Ascending aorta (tissue), 2 donors: ENCODE measurements at places on chromosomes 16 and 17. TPM values are rescaled to one million over a fixed set of nuclear protein-coding genes. Genes with fewer than 3 reads are reported as not detected.

GRCh38 chr17:49514071-49514721 is 19.1 kb downstream of the NGFR start:
- peaks cover 3% of the 10 kb centered on the region for H3K27me3 ChIP-seq
- peak overlapping the region; percentile 84 for H3K27ac ChIP-seq
- no peak for DNase-seq
- H3K4me3 ChIP-seq: no peak overlapping the region
- no peaks in the 10 kb centered on the region for H3K36me3 ChIP-seq
- H3K4me1 ChIP-seq: peaks cover 15% of the 10 kb centered on the region

DNA sequence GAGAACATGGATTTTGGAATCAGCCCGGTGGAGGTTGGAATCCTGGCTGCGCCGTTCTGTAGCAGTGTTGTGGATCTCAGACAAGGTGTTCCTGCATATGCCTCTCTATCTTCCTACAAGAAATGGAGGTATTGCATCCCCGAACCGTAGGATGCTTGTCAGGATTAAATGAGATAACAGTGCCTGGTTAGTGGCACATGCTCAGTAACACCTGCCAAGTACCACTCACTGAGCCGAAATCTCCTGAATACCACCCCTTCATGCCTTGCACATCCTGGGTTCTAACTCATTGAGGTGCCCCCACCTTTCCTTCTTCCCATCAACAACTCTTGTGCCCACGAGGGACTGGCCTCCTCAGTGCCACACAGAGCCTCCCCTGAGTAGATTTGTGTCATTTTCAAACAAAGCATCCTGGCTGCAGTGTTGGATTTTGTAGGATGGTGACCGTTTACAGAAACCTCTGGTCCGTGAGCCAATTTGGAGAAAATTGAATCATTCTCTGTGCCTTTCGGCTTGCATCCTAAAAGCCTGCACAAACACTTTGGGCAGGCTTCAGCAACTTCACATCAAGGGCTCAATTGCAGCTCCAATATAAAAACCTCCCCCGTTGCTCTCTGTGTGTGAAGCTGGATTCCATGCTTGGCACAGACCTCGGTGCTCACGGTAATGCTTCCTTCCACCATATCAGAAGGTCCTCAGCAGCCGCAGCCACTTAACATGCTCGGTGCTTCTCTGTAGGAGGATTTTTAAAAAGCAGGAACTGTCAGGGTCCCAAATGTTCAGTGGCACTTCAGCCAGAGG is 84.2 kb downstream of the WWOX start:
- H3K36me3 ChIP-seq: no peaks in the 10 kb centered on the region
- DNase-seq: no peak
- H3K4me3 ChIP-seq: no peak overlapping the region
- H3K27ac ChIP-seq: no peak overlapping the region
- no peaks in the 10 kb centered on the region for H3K27me3 ChIP-seq

DNA sequence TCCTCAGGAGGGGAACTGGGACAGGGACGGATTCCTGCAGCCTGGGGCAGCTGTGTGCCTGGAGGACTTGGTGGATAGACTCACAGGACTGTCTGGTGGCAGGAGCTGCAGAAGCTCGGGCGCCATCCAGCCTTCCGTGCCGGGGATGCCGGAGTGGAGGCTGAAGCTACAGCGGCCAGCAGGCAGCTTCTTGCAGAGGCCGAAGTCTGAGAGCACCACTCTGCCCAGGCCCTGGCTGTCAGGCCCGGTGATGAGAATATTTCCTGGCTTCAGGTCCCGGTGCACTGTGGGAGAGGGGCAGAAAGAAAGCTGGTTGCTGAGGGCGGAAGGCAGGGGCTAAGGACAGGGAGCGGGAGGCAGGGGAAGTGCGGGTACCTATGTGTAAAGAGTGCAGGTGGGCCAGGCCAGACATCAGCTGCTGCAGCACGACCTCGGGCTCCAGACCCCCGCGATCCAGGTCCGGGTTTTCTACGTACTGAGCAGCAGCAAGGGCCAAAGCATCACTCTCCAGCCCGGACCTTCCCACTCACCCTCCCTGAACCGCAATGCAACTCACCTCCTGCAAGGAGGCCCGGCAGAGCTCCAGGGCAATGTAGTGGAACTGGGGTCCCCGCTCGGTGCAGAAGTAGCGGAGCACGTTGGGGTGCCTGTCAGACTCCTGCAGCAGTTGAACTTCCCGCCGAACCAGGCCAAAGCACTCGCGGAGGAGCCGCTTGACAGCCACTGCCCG is 16.1 kb downstream of the PLK1 start:
- peaks cover 10% of the 10 kb centered on the region for H3K36me3 ChIP-seq
- no peaks in the 10 kb centered on the region for H3K27me3 ChIP-seq
- no peak overlapping the region for H3K27ac ChIP-seq
- H3K4me1 ChIP-seq: no peaks in the 10 kb centered on the region
- no peak for DNase-seq

GRCh38 chr17:52138350-52138749 is 20.2 kb downstream of the CA10 start:
- no peak overlapping the region for H3K4me3 ChIP-seq
- DNase-seq: no peak
- H3K27me3 ChIP-seq: no peaks in the 10 kb centered on the region
- H3K36me3 ChIP-seq: no peaks in the 10 kb centered on the region
- no peak overlapping the region for H3K27ac ChIP-seq

DNA sequence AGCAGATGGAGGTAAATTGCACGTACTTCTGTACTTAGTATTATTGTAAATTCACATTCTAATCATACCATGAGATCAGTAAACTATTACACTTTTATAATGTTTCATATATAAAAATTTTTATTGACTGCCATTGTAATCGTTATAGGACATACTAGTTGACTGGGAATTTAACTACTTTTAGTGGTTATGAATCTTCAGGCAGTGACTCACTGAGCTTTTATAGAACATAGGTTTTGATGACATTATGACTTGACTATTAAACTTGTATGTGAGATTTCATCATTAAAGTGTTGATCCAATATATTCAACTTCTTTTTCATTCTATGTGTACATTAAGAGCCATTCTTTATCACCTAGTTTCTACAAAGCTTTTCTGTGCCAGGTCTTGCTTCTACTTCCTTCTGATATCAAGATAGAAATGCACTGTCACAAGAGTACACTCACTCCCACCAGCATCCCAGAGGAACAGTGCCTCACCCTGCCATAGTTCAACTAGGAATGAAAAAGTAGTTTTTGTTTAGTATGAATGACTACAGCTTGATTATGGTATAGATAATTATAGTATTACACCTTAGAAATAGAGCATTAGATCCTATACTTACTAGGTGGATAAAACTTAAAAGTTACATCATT is 142.4 kb upstream of the RBL2 start:
- H3K27ac ChIP-seq: no peak overlapping the region
- H3K36me3 ChIP-seq: peaks cover 88% of the 10 kb centered on the region
- DNase-seq: no peak
- H3K4me1 ChIP-seq: no peaks in the 10 kb centered on the region
- H3K27me3 ChIP-seq: no peaks in the 10 kb centered on the region
- H3K4me3 ChIP-seq: no peak overlapping the region

DNA sequence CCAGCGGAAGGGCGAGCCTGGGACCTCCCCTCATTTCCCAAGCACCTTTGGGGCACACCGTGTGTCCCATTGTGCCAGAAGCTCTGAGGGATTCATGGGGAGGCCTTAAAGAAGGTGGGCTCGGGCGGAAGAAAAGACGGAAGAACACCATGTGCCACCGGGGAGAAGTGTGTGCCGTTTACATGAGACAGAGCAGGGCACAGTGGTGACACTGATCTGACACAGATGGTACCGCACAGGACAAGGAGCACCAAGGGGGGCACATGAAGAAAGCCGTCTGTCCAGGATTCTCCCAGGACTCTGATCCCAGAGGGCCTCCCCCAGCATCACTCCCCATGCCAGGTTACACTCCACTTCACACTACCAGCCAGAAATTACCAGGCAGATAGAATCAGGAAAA is 128.7 kb upstream of the CHMP6 start:
- H3K27me3 ChIP-seq: no peaks in the 10 kb centered on the region
- DNase-seq: no peak
- H3K27ac ChIP-seq: no peak overlapping the region

DNA sequence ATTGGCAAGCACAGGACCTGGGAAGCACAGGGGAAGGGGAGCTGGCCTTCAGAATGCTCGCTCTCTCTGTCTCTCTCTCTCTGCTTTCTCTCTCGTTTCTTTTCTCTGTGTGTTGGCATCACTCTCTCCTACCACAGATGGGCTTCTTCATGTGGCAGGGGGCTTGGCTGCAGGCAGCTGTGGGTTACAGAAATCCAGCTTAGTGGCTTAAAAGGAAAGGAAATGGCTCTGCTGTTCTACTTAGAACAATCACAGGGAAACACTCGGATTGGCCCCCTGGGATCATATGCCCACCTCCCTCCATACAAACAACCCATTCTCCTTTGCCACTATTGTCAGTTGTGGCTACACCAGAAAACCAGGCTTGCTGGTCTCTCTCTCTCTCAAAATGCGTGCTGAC is 20.4 kb downstream of the TBX2 start:
- H3K27me3 ChIP-seq: no peaks in the 10 kb centered on the region
- no peak overlapping the region for H3K4me3 ChIP-seq
- no peaks in the 10 kb centered on the region for H3K36me3 ChIP-seq
- no peak overlapping the region for H3K27ac ChIP-seq
- H3K4me1 ChIP-seq: peaks cover 13% of the 10 kb centered on the region

GRCh38 chr17:7703584-7704479 is 1.2 kb upstream of the EFNB3 start:
- DNase-seq: no peak
- peaks cover 27% of the 10 kb centered on the region for H3K36me3 ChIP-seq
- H3K4me1 ChIP-seq: peaks cover 11% of the 10 kb centered on the region

GRCh38 chr17:44122816-44123355 is 555 bp downstream of the HDAC5 start:
- H3K4me1 ChIP-seq: peaks cover 39% of the 10 kb centered on the region
- peak overlapping the region; percentile 100 for H3K4me3 ChIP-seq

GRCh38 chr17:69796078-69796477 is 278.9 kb upstream of the KCNJ16 start:
- no peaks in the 10 kb centered on the region for H3K4me1 ChIP-seq
- no peak for DNase-seq
- H3K36me3 ChIP-seq: no peaks in the 10 kb centered on the region
- no peak overlapping the region for H3K27ac ChIP-seq
- H3K4me3 ChIP-seq: no peak overlapping the region

GRCh38 chr16:81570151-81570846 is 125.7 kb downstream of the CMIP start:
- H3K27ac ChIP-seq: no peak overlapping the region
- no peak overlapping the region for H3K4me3 ChIP-seq
- H3K4me1 ChIP-seq: peaks cover 4% of the 10 kb centered on the region
- no peaks in the 10 kb centered on the region for H3K27me3 ChIP-seq
- no peak for DNase-seq

GRCh38 chr17:72270273-72270924 is 149.6 kb downstream of the SOX9 start:
- no peaks in the 10 kb centered on the region for H3K27me3 ChIP-seq
- H3K27ac ChIP-seq: no peak overlapping the region
- no peaks in the 10 kb centered on the region for H3K4me1 ChIP-seq
- DNase-seq: no peak
- H3K36me3 ChIP-seq: no peaks in the 10 kb centered on the region
- no peak overlapping the region for H3K4me3 ChIP-seq

DNA sequence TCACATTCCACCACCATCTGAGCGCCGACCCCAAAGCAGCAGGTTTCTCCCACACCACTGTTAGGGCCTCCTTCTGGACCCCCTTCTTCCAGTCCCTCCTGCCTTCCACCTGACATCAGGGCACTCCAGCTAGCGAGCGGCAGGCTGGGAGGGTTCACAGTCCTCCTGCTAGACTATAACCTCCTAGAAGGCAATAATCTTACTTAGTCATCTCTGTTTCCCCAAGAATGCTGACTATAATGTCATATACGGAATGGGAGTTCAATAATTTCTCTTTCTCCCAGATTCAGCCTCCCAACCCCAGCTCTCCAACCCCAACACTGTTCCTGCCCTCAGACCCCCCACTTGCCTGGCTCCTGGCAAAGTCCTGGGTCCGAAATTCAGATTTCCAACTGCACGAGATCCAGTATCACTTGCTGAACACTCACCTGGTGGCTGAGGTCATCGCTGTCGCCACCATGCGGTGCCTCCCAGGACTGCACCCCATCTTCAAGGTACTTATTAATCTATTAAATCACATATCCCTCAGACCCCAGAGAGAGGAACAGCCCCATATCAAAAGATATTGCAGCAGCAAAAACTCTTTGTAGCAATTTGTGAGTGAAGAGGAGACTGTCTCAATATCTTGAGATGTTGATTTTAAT is 5.6 kb downstream of the ALOX12 start:
- no peaks in the 10 kb centered on the region for H3K4me1 ChIP-seq
- no peak overlapping the region for H3K27ac ChIP-seq
- peaks cover 61% of the 10 kb centered on the region for H3K36me3 ChIP-seq
- H3K4me3 ChIP-seq: no peak overlapping the region
- no peaks in the 10 kb centered on the region for H3K27me3 ChIP-seq

DNA sequence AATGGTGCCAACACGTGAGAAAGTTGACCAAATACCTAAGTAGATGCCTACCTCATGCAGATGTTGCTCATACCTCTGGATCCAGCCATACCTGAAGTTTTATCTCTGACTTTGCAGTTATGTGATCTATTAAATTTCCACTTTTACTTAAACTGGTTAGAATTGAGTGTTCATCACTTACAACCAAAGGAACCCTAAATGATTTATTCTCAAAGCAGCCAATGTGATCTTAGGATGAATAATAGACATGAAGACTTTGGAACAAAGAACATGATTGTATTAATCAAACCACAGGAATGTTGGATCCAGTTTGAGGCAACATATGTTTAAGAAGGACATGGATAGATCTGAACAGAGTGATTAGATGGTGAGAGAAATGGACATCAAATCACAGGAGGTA is 68.7 kb downstream of the IRX6 start:
- no peaks in the 10 kb centered on the region for H3K4me1 ChIP-seq
- no peak overlapping the region for H3K4me3 ChIP-seq
- DNase-seq: no peak
- H3K27me3 ChIP-seq: no peaks in the 10 kb centered on the region

GRCh38 chr17:79047291-79047920 is 23.4 kb downstream of the C1QTNF1 start:
- peak overlapping the region; percentile 46 for H3K27ac ChIP-seq
- H3K4me1 ChIP-seq: peaks cover 10% of the 10 kb centered on the region
- no peak for DNase-seq

Gene MT4
- not detected for total RNA-seq

Gene CYGB
- 60.7 TPM for total RNA-seq

Gene PLEKHG4
- total RNA-seq: 3.7 TPM

Gene PDILT
- not detected for total RNA-seq
